ENCODE measurements at places on chromosomes 4 and X.
A peak's percentile ranks its signal among the peaks of the same experiment; 100 is the strongest.

DNA sequence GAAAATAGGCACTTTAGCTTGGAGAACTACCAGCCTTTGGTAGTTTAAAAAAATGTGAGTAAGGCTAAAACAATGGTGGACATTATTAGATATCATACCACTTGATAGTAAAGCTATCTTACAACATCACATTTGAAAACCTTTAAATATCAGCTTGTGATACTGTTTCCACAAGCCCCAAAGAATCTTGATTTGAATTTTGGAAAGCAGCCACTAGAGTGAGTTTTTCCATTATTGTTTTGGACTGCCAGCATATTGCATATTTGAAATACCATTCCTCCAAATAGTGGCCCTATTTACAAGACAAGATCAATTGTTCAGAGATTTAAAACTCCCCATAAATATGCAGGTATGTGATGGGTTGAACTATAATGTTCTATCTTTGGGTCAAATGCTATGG, 303.0 kb upstream of the PRPS2 start:
- DNase-seq: no peak

DNA sequence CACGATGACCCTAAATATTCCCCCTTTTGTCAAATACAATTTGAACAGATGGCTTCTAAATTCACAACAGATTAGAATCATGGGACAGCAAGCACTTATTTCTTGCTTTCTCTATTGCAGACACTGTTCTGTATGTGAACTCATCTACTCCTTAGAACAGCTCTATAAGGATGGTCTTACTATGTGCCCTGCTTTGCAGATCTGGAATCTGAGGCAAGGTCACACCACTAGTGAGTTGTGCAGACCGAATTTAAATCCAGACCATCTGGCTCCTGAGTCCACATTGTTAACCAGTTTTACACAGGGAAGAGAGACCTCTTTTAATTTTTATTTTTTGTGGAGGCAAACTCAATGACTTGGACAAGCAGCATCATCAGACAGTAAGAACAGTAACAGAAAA, 50.2 kb downstream of the GPRIN3 start:
- no peak for DNase-seq

DNA sequence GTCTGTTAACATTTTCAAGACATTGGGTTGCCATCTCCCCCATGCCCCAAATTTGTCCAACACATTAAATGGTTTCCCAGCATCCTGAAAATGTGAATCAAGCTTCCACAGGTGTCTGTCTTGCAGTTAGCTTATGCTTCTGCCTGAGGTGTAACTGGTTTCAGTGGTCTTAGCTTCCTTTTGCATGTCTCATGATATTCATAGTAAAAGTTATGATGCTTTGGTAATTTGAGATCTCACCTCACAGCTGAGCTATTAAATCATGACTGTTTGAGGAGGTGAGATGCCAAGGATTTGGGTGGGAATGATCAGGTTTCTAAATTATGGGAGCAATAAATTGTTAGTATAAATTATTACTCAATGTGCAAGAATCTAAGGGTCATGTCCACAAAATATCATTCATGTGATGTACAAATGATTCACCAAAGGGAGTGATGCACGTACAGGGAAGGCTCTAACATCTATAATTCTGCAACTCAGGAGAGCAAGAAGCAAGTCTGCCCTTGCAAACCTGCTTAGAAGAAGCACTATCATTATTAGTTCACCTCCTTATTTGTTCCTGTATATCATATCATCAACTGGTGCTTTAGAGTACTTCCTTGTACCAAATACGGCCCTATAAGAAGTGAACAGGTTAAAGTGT, 17.1 kb upstream of the RAI2 start:
- DNase-seq: no peak

GRCh38 chr4:60923075-60923474, 277.1 kb upstream of the ADGRL3 start:
- no peak for DNase-seq

DNA sequence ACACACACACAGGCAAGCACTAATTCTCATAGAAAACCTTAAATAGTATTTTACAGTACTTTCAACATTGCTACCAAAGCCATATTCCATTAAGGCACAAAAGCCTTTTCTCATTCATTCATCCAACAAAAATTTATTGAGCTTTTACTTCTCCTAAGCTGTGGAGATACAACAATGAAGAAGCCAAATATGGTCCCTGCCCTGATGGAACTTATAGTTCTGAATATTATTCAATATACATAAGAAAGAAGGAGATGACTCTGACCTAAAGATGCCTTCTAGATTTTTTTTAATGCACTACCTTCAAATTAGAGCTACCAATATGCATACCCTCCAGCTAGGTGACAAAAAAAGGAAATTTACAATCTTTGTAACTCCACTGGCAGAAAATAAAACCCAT, 90.0 kb upstream of the WDR44 start:
- no peak for DNase-seq

GRCh38 chr4:56910172-56910967, 2.7 kb downstream of the REST start:
- no peak for DNase-seq

DNA sequence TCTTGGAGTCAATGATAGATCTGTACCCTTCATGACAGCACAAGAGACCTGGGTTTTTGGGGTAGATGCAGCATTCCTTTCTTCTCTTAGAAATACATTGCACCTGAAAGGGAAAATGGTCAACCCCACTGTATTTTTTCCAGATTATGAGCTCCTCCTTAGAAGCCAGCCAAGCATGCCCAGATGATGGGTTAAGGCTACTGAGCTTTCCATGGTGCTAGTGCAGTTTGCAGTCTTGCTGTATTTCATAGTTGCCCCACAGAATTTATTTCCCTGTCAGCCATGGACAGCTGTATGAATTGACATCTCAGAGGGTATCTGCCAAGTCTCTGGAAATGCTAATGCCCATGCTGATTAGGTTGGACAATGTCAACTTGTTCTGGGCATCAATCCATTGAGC, 73.7 kb upstream of the H2AZ1 start:
- DNase-seq: no peak

- DNase-seq: no peak
These were observed 172.5 kb upstream of the ANXA3 start for GRCh38 chr4:78379040-78379439.

DNA sequence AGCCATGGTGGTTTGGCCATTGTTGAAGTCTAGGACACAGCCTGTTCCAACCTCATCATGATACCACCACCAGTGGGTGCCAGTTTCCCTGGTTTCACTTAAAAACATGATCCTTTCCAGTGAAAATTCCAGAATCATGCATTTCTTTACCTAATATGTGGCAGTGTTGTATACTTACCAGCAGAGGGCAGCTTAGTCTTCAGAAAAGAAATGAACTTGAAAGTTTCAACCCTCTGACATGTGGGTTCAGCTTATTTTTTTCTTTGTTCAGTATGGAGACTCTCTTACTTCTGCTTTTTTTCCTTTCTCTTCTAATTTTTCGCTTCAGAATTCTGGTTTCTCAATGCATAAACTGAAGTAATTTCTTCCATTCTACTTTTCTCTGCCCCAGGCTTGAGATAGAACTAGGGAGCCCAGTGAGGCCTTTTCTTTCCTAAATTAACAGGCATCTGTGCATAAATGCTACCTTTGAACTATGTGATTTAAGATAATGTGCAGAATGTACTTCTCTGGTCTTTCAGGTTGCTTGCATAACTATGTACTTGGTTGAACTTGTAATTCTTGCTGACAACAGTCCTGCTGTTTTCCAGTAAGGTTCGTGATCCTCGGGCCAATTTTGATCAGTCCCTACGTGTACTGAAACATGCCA, 10.7 kb downstream of the LIAS start:
- peak; percentile 79 for DNase-seq

Data from hematopoietic multipotent progenitor cell treated with erythropoietin and hydrocortisone succinate and interleukin-3 and kit ligand, for 15 days (in vitro differentiated cells).